ENCODE measurements at places on chromosomes 2 and 18. TPM values are rescaled to one million over a fixed set of nuclear protein-coding genes. Genes with fewer than 3 reads are reported as not detected.

PLEK gene
- total RNA-seq = 2.4 TPM

TMEM169 gene
- 1.6 TPM for total RNA-seq

DNA sequence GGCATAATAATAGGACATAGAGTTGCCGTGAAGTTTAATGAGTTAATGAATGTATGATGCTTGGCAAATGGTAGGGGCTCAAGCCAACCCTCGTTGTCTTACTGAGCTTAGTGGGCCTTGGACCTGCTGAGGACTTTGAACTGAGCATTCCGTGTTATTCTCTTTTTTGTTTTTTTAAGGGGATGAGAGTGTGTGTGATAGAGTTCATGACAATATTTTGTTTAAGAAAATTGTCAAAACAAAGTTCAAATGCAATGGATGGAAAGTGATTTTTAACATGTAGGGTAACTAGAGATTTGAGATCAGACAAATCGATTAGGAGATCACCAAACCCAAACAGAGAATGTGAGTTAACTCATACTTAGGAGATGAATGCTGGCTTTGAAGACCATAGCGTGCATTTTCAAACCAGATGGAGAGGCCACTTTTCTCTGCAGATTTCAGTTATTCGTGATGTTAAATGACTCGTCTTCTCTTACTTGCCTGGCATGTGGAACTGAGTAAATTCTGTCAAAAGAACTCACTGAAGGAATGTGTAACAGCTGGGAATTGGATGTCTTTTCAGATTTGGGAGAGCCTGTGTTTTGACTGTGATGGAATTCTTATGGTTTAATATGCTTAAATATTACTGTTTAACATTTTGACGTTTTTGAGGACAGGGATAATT is 88.7 kb downstream of the NEDD4L start:
- DNase-seq = no peak
- H3K27me3 ChIP-seq = no peaks in the 10 kb centered on the region
- no peaks in the 10 kb centered on the region for H3K36me3 ChIP-seq
- H3K27ac ChIP-seq = no peak overlapping the region
- peaks cover 11% of the 10 kb centered on the region for H3K4me1 ChIP-seq

GRCh38 chr2:113027691-113028090 is 22.4 kb downstream of the IL36A start:
- peaks cover 9% of the 10 kb centered on the region for H3K27me3 ChIP-seq
- no peaks in the 10 kb centered on the region for H3K4me1 ChIP-seq
- no peak for DNase-seq
- no peak overlapping the region for H3K27ac ChIP-seq
- H3K36me3 ChIP-seq = no peaks in the 10 kb centered on the region

DNA sequence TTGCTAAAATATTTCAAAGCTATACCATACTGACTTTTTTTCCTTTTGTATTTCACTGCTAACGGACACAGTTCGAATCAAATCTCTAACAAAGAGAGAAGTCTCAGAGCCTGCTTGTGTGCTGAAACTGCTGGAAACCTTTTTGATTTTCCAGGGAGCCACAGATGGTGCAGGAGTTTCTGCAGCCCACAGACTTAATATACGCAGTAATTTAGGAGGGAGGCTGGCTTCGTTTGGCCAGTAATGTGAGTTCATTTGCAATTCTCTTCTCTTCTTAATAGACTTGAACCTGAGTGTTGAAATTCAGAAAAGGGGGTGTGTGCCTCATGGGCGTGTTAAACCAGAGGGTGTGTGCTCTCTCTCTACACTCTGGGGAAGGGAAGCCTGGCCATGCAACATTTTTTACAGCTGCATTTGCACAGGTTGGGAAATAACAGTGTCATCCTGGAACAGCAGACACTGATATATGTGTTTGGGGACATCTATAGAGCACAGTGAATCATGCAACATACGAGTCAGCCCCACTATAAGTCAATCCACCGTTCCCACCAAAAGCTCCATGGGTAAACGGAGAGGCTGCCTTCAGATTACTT is 333.0 kb downstream of the CLIP4 start:
- no peaks in the 10 kb centered on the region for H3K36me3 ChIP-seq
- DNase-seq = no peak
- H3K27ac ChIP-seq = no peak overlapping the region
- H3K27me3 ChIP-seq = peaks cover 31% of the 10 kb centered on the region
- H3K4me1 ChIP-seq = no peaks in the 10 kb centered on the region

DNA sequence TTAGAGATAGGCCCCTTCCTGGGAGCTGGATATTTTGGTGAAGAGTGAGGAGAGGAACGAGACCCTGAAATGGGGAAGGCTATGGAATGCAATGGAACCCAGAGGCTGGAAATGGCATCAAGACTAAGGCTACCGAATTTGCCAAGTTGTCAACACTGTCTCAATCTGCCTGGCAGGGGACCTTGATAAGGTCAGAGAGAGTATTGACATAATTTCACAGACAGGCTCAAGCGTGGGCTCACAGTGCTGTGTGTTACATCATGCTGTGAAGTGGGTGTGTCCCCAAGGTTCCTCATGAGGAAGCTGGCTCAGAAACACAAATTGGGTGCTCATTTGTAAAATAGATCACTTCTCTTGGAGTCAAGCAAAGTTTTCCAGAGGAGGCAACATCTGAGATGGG is 51.8 kb upstream of the CYRIA start:
- no peak overlapping the region for H3K4me3 ChIP-seq
- H3K4me1 ChIP-seq = no peaks in the 10 kb centered on the region
- H3K36me3 ChIP-seq = no peaks in the 10 kb centered on the region
- no peak overlapping the region for H3K27ac ChIP-seq
- no peak for DNase-seq

GRCh38 chr18:36536426-36536825 is 238.9 kb downstream of the FHOD3 start:
- peaks cover 4% of the 10 kb centered on the region for H3K4me1 ChIP-seq
- no peak for DNase-seq
- no peaks in the 10 kb centered on the region for H3K27me3 ChIP-seq
- H3K27ac ChIP-seq = no peak overlapping the region
- no peaks in the 10 kb centered on the region for H3K36me3 ChIP-seq

- H3K27ac ChIP-seq = no peak overlapping the region
- no peaks in the 10 kb centered on the region for H3K27me3 ChIP-seq
- H3K4me1 ChIP-seq = no peaks in the 10 kb centered on the region
These were observed 69.0 kb downstream of the GORASP2 start for GRCh38 chr2:170997893-170998597.

SERPINB7 gene
- total RNA-seq = not detected

SRD5A2 gene
- total RNA-seq = not detected

PLCD4 gene
- 0.24 TPM for total RNA-seq

DNA sequence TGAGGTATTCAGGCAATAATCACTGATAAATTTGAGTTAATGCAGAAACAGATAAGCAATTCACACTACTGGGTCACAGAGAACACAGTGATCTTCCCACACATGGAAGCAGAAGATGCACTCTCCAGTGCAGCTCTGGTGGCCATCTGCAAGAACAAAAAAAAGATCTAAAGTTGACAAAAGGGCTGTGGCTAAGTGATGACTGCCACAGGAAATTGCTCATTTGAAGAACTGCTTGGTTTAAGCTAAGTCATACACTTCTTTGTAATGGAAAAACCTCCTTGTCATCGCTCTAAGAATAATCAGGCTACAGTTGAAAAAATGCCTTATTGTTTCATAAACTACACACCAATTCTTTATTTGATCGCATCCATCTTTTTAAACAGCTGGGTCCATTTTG is 115.1 kb downstream of the DTNB start:
- DNase-seq = peak; percentile 61
- H3K36me3 ChIP-seq = peaks cover 9% of the 10 kb centered on the region
- H3K27me3 ChIP-seq = no peaks in the 10 kb centered on the region
- H3K4me1 ChIP-seq = peaks cover 65% of the 10 kb centered on the region
- peak overlapping the region; percentile 66 for H3K4me3 ChIP-seq

DNA sequence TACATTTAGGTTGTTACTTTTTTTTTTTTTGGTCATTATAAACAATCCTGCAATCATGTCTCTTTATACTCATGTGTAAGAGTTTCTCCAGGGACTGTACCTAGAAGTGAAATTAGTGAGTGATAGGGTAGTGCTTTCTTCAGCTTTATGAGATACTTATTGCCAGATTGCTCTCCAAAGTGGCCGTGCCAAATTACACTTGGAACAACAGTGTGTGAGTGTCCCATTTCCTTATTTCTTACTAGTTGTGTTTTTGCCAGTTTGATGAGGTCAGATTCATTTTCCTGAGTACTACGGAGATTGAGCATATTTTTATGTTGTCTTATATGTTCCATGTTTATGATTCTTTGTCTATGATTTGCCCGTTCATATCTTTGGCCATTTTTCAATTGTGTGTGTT is 39.2 kb downstream of the GALNT1 start:
- H3K4me1 ChIP-seq = peaks cover 25% of the 10 kb centered on the region
- no peak overlapping the region for H3K27ac ChIP-seq
- DNase-seq = no peak
- no peaks in the 10 kb centered on the region for H3K27me3 ChIP-seq
- no peak overlapping the region for H3K4me3 ChIP-seq
- no peaks in the 10 kb centered on the region for H3K36me3 ChIP-seq

DNA sequence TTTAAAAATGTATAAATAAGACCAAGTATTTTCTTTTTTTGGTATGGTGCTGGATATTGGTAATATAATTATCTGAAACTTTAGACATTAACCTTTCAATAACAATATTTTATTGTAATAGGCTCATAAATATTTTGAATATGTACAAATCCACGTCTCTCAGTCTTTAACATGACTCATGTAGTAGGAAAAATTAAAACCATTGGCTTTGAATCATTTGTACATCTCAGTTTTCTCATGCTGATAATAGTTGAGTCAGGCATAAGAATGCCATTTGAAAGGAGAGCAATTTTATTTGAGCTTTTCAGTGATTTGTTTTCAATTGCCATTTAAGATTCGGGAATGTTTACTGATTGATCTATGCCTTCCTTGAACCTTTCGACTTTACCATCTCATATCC is 364.8 kb downstream of the TGIF1 start:
- no peak overlapping the region for H3K4me3 ChIP-seq
- DNase-seq = no peak
- no peak overlapping the region for H3K27ac ChIP-seq
- H3K27me3 ChIP-seq = peaks cover 9% of the 10 kb centered on the region
